Lung (tissue), 17 donors: ENCODE measurements at places on chromosomes 1 and 21.

DNA sequence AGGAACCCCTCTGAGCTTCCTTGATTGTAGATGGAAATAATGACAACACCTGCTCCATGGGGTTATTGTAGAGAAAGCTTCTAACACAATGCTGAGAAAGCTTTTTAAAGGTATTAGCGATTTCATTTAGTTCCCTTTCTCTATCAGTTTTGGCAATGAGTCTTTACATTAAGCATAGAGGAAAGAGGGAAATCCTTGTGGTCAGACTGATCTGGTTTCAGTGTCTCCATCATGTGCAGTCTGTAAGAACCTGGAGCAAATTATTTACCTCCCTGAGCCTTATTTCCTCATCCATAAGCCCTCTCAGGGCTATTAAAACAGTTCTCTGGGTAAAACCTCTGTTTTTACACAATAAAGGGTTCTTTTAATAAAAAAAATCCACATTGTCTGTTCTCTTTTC lies 87.5 kb downstream of the FGGY start:
- DNase-seq = no peak

DNA sequence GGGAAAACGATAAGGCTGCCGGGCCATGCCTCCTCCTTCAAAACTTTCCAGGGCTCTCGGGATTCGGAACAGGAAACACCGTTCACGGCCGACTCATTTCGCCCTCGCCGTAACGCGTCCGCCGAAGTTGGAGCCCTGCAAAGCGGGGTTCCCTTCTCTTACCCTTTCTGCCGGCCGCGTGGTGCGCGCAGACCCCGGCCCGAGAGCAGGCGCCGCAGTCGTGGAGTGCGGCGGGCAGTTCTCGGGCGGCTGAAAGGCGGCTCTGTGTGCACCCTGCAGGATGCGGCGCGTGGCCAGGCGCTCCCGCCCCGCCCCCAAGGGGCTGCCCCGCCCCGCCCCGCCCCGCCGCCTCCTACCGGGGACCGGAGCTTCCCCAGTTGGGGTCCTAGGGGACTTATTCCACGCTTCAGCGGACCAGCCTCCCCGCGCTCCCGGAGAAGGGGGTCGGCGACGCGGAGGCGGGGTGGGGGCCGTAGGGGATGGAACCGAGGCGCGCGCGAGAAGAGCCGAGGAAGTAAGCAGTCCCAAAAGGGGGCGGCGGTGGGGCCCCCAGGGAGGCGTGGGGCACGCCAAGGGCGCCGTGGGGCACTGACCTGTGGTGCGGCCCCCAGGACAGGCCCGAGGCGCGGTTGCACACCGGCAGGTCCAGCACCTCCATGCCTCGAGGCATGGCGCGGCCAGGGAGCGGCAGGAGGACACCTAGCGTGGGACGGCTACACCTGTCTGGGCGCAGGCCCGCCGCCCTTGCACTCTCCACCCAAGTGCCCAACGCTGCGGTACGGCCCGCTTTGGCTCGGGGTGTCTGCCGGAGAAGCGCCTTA lies at the start of gene MCOLN2:
MCOLN2 (minus strand) TSS at position 268 of the 821 bp plus-strand sequence; CDS start at position 27, 241 bp downstream.
- peak; percentile 55 for DNase-seq

DNA sequence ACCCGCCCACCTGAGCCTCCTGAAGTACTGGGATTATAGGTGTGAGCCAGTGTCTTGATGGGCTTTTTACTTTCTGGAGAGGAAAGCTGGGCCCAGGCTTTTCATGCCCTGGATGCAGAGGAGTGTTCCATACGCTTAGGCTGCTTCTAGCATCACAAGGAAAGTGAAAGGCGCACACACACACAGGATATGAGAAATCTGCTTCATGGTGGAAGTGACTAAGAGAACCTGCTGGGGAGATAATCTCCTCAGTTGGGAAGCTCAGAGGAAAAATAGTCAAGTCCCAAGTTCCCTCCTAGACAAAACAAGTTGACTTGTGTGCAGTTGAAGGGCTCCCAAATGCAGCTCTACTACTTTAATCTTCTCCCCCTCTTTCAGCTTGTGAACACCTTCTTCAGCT lies 2.2 kb downstream of the NUDC start:
- no peak for DNase-seq

- peak; percentile 73 for DNase-seq
These were observed 26.2 kb upstream of the TNFRSF1B start for GRCh38 chr1:12140515-12141162.

DNA sequence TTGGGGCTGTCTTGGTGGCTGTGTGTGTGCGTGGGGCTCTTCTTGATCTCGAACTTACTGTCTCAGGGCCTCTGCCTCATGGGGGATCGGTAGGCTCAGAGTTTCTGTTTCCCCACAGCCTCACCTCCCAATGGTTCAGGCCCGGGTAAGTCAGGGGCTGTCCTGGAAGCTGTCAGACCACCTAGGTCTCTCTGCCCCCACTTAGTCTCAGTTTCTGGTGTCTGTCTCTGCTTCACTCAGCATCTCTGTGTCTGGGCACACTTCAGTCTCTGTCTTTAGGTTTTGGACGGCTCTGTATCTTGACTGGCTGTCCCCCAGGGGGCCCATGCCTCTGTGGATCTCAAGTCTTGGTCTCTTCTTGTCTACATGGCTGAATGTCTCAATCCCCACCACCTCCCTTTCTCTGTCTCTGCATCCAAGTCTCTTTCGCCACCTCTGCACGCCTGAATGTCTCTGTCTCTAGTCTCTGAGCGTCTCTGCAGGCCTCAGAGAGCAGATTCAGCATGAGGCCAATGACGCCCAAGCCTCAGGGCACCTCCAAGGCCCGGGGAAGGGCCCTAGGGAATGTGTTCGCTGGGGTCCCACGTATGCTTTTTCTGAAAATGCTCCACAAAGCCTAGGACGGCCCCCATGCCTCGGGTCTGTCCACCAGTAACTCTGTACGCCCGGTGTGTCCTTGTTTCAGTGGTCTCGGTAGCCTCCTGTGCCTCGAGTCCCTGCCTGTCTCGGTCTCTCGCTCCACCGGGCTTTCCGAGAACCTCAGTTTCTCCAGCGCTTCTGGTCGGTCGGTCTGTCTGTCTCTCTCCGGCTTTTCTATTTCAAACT lies 818 bp downstream of the FHL3 start:
- DNase-seq = peak; percentile 32
